ENCODE measurements at places on chromosomes 1 and 21.

DNA sequence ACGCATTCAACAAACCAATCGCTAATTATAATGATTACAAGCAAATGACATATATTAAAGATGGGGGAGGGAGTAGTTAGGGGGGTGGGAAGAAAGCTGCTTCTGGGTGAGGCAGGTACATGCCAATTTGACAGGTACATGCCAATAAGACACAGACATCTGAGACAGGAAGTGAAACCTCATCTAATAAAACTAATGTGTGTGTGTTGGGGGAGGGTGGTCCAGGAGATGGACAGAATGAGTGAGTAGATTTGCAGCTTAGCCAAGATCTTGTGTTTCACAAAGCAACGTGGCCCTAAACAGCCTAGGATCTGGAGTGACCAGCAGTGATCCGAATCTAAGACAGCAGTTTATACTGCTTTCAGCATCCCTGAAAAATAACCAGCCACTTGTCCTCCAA is 10.8 kb downstream of the CFAP45 start:
- no peak for DNase-seq

DNA sequence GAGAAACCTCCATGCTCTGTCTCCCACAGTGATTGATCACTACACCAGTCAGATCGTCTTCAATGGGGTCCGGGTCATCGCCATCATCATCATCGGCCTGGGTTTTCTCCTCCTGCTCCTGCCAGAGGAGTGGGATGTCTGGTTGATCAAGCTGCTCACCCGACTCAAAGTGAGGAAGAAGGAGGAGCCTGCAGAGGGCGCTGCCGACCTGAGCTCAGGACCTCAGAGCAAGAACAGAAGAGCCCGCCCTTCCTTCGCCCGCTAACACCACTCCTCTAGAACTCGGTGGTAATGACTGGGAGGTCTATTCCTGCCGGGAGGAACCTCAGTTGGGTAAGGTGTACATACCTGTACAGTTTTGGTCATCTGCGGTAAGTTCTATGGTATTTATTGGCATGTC is 50.3 kb upstream of the COA6 start:
- DNase-seq = no peak

- DNase-seq = no peak
Measured at GRCh38 chr1:71660411-71660810, 579.6 kb upstream of the ZRANB2 start.

GRCh38 chr21:39156024-39156423 is 27.2 kb downstream of the PSMG1 start:
- no peak for DNase-seq

- DNase-seq = no peak
Measured at GRCh38 chr1:207649210-207649753, 4.3 kb downstream of the CR1L start.

GRCh38 chr1:201125800-201126199 is 1.2 kb downstream of the ASCL5 start:
- DNase-seq = no peak

GRCh38 chr1:7783178-7783711 is 846 bp upstream of the PER3 start:
- DNase-seq = no peak

GRCh38 chr1:208089149-208089548 is 155.0 kb downstream of the PLXNA2 start:
- no peak for DNase-seq

GRCh38 chr1:219109424-219110018 is 64.2 kb upstream of the LYPLAL1 start:
- no peak for DNase-seq

All from chondrocyte (in vitro differentiated cells).